Activated T-cell treated with anti-CD3 and anti-CD28 coated beads for 24 hours (primary cell): ENCODE measurements at places on chromosomes 2 and 18.

DNA sequence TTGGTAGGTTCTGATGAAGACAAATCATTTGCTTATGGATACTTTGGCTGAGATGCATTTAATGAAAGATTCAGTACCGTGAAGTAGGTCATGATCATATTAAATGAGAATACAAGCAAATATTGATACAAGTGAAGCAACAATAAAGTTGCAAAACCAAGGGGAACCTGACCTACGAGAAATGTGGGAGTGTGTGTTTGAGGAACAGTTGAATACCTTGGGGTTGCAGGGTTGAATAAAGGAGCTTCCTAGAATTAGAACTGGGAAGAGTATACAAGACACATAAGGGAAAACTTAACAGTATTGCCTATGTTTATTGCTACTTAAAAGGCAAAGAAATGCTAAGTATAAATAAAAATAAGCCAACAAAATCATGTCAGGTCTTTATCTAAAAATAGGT, 702.9 kb downstream of the ERBB4 start:
- no peak for DNase-seq

- no peak for DNase-seq
These were observed 72.7 kb downstream of the TRIP12 start for GRCh38 chr2:229849073-229849472.

DNA sequence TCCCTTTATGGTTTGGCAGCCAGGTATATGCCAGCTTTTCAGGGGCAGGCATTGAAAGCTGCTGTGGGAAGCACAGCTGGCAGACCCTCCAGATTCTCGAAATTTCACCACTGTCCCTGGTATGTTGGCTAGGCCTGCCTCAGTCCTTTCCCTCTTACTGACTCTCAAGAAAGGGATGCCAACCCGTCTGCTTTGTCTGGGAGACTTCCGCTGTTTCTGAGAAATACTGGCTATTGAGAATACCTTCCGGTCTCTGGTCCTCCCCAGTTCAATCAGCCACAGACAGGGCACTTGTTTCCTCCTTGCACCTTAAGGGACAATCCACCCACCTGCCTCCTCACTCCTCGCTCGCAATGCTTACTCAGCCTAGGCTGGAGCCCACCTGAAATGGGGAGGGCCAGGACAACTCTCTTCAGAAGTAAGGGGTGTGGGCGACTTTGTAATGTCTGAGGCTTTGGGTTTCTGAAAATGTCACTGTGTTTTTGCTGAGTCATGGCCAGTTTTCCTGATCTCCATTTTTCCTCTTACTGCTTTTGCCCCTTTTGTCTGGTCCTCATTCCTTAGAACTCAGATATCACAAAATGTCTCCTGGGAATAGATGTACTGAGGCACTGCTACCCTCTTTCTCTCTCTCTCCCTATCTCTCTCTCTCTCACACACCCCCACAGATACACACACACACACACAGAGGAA, 571.1 kb downstream of the TNS1 start:
- DNase-seq, result no peak

GRCh38 chr18:79912994-79913831, 38.2 kb downstream of the SLC66A2 start:
- DNase-seq, result no peak

DNA sequence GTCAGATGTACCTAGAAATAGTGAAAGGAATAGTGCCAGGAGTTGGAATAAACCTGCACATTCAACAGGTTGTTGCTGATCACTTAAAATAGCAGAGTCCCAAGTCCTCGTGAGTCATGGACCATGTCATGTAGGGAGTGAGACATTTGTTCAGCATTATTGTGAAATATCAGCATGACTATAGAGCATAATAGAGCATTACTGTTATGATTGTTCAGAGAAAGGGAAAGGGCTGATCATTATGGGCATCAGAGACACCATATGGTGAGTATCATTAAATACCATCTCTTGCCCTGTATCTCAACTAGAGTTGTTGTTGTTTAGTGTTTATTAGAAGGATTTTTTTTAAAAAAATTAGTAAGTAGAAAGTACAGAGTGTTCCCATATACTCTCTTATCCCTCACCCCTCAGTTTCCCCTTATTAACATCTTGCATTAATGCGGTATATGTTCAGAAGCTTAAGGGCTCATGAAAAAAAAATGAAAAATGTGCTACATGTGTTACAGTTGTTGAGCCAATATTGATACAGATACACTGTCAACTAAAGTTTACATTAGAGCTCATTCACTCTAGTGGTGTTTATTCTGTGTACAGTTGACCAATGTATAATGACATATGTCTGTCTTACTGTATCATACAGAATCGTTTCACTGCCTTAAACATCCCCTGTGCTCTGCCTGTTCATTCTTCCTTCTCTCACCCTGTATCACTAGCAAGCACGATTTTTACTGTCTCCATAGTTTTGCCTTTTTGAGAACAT, 5.7 kb downstream of the ELAC1 start:
- DNase-seq, result no peak

DNA sequence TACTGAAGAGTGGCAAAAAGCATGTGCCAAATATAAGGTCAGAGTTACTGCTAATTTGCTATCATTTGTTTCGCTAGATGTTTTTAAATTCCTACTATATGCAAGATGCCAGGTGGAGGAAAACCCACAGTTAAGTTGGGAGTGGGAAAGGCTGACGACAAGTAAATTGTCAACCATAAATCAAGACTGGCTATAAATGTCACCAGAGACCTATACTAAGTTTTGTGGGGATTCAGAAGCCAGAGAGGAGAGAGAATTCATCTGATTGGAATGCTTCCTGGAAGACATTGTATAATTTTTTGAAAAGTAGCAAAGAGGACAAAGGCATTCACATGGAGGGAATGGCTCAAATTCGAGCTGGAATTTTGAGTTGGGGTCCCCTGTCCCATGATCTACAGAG, 64.3 kb downstream of the CFAP221 start:
- DNase-seq, result no peak

- DNase-seq, result no peak
These were observed 1.5 kb downstream of the TRMT61B start for GRCh38 chr2:28868611-28869010.

DNA sequence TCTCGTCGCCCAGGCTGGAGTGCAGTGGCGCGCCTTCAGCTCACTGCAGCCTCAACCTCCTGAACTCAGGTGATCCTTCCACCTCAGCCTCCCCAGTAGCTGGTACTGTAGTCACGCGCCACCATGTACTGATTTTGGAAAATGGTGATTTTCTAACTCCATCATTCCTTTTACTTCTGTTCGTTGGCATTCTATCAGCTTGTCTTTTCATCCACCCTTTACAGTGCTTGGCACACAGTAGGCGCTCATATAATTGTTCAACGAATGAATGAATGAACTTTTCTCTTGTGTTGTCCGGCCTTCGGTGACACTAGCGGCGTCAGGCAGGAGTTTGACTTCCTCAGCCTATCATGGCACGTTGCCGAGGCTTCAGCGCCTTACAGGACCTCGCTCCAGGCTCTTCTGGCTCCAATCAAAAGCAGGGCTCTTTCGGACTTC, 373 bp upstream of the MTHFD2 start:
- no peak for DNase-seq

DNA sequence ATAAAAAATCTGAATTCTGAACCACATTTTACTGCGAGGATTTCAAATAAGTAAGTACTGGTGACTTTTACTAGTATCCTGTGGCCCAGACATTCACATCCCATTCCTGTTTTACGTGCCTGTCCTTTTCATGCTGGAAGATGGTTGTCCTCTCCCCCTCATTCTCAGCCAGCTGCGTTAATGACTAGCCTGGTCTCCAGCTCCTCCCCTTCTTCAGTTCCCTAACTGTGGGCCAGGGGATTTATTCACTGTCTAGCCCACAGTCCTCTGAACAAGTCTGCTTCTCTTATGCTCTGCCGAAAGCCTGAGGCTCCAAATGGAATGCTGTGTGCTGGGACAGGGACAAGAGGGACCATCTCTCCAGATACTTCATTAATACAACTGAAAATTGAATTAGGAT, 373.9 kb downstream of the PTPRM start:
- no peak for DNase-seq
